ENCODE measurements at places on chromosomes 13 and 19.
A peak's percentile ranks its signal among the peaks of the same experiment; 100 is the strongest.

- DNase-seq = no peak
Measured at GRCh38 chr13:87331178-87331577, 340.0 kb upstream of the SLITRK5 start.

- peak; percentile 60 for DNase-seq
Measured at GRCh38 chr13:102724923-102725322, 30.1 kb upstream of the METTL21C start.

- peak; percentile 32 for DNase-seq
Measured at GRCh38 chr13:44484562-44485138, 91.5 kb downstream of the TSC22D1 start.

GRCh38 chr13:71067165-71067815 lies 799.7 kb downstream of the DACH1 start:
- no peak for DNase-seq

- DNase-seq = no peak
Measured at GRCh38 chr13:26762745-26763345, 2.3 kb upstream of the GPR12 start.

DNA sequence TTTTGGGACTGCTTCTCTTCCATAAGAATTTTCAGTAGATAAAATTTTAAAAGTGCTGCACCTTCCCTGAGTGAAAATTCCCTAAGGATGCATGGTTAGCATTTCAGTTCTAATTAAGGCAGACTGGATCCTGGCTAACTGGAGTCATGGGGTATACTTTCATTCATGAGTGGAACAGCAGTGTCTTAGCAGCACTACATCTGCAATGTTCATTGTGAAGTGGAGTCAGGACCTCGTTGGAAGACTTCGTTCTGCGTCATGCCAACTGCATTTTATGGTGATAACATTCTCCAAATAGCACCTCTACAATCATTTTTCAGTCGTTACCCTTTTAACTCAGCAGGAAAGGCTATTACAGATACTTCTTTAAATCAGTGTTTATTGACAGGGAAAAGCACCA lies 25.5 kb downstream of the PHF11 start:
- no peak for DNase-seq

DNA sequence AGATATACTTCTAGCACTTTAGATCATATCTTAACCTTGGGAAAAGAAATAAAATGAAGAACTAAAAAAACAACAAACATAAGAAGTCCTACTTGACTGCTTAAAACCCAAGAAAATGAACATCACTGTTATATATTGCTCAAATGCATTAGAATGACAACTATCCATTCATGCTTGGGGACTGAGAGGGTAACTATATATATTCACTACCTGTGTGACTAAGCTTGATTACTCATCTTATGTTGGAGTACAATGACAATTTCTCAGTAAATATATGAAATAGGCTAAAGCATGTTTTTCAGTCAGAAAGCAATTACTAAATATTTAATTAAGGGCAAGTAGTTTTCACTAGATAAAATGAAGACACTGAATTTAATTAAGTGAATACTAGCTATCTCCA lies 40.1 kb downstream of the ZC3H13 start:
- DNase-seq = no peak

DNA sequence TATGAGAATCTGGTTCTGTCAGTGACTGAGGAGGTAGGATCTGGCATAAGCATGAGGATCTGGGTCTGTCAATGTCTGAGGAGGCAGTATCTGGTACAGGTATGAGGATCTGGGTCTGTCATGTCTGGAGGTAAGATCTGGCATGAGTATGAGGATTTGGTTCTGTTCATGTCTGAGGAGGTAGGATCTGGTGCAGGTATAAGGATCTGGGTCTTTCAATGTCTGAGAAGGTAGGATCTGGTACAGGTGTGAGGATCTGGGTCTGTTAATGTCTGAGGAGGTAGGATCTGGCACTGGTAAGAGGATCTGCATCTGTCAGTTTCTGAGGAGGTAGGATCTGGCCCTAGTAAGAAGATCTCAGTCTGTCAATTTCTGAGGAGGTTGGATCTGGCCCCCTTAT lies 12.4 kb upstream of the PDCD2L start:
- DNase-seq = no peak

DNA sequence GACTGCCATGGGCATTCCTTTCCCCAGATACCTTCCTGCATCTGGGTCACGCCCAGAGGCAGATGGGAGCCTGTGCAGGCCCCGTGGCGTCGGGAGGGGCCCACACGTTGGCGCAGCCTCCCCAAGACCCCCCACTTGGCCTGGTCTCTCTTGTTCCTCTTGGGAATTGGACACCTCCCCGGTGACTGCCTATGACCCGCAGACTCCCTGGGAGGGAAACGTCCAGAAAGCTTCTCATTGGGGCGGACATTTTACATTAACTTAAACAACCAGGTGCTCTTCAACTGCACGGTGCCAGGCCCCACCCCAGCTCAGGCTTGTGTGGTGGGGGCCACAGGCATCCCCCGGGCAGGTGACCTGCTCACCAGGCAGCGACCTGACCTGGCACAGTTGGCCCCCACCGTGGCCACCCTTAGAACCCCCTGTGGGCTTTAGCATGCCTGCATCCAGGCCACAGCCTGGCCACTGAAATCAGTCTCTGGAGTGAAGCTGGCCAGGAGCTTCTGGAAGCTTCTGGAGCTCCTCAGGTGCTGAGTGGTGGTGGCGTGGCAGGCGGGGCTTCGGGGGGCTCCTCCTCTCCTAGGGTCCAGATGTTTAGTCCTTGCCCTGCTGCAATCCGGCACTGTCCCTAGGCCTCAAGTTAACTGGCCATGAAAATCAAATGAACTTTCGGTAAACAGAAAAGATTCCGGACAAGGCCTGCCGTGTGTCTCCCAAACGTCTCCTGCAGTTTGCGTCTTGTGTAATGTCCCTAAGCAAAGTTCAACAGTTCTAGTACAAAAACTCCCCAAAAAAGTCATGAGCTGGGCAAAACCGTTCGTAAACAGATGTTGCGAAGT lies 8.5 kb upstream of the PROZ start:
- DNase-seq = no peak

DNA sequence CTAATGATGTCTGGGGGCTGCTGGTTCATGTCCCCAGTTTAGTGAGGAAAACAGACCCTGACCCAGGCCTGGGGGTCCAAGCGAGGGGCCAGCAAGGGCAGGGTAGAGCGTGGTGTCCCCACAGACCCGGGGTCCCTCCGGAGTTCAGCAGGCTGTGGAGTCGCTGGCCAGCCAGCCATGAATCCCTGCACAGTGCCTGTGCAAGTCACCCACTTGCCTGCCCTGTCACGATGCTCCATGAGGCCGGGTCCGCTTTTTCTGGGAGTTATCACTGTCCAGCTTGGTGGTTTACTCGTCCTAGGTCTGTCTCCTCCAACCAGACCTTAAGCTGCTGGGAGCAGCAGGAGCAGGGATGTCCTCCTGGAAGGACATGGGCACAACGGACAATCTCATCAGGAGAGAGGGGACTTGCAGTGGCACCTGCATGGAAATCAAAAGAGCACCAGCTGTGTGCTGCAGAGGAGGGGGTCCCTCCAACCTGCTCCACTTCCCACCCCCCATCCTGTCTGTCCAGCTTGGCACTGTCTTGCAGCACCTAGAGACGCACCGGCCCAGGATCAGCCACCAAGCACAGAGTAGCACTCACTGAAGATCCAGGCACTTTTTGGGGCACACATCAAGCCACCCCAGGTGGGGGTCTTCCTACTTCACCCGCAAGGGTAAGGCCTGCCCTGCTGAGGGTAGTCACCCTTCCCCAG lies 121.8 kb downstream of the URI1 start:
- no peak for DNase-seq

DNA sequence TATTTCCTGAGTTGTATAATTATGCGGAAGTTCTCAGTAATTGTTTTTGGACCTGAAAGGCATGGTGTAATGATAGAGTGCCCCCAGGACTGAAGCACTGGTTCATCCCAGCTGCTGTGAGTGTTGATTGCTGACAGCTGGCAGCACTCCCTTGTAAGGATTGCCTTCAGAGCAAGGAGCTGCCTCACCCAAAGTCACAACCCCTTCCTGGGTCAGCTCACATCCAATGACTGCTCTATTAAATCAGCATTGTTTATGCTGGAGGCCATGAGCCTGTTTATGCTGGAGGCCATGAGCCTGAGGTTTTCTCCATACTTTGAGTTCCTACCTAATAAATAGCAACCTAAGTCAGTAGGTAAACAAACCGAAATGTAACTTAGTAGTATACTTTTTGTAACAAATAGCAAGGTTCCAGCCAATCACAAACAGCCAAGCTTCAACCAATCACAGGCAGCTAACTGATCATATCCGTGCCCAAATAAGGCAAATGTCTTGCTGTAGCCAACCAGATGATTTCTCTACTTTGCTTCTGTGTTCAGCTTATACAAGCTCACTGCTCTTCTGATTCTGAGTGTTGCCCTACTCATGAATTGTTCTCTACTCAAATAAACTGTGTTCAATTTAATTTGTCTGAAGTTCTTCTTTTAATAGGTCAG lies 11.7 kb upstream of the SPACA6 start:
- DNase-seq = peak; percentile 57
